ENCODE measurements at places on chromosomes 1 and 21.

GRCh38 chr1:155940482-155940992, 901 bp upstream of the RXFP4 start:
- no peak for DNase-seq

DNA sequence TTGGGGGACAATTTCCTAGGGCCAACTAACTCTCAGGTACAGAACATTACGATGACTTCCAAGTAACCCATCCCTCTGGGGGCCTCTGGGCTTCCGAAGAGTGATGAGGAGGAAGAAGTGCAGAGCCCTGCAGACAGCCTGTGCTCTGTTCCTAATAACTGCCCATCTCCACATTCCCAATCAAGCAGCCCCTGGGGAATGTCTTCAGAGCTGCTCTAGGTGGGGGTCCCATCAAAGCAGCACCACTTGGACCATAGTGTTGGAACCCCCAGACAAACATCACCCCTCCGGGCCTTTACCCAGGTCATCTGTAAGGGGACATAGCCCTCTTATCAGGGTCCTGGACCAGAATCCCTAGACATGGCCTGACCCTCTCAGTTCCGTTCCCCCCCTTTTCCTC, 357.3 kb downstream of the NPHP4 start:
- DNase-seq: no peak

- DNase-seq: no peak
These were observed 30.3 kb downstream of the PARK7 start for GRCh38 chr1:7991504-7992440.

DNA sequence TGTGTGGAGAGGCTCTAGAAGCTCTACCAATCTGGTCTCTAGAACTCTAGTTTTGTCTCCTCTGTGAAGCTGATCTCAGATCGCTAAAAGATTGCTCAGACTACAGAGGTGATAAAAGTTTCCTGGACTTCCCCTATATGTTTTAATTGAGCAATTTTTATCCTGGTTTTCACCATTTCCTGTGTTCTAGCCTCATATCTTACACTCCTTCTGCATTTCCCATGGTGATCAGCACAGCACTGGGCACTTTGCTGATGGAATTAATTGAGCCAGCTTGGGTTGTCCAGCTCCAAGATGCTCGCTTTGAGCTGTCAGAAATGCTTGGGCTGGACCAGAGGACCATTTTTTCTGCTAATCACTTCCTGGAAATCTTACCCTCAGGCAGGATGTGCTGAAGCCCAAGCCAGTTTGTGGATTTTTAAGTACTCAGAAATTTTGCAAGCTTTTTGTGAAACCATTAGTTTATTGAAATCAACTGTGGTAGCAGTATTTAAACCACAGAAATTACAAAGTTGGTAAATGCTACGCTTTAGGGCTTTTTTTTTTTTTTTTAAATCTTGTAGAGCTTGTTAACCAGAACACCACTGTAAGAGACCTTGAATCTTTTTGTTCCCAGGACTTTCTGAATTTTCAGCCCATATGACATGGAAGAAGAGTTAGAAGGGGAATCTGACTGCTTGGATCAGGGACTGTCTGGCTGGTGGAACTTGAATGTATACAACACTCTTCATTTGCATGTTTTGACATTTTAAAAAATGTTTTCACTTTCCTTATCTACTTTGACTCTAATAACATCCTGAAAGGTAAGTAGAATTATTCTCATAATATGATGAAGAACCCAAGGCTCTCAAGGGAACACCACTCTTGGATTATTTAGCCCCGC, 28.4 kb downstream of the CD48 start:
- no peak for DNase-seq

DNA sequence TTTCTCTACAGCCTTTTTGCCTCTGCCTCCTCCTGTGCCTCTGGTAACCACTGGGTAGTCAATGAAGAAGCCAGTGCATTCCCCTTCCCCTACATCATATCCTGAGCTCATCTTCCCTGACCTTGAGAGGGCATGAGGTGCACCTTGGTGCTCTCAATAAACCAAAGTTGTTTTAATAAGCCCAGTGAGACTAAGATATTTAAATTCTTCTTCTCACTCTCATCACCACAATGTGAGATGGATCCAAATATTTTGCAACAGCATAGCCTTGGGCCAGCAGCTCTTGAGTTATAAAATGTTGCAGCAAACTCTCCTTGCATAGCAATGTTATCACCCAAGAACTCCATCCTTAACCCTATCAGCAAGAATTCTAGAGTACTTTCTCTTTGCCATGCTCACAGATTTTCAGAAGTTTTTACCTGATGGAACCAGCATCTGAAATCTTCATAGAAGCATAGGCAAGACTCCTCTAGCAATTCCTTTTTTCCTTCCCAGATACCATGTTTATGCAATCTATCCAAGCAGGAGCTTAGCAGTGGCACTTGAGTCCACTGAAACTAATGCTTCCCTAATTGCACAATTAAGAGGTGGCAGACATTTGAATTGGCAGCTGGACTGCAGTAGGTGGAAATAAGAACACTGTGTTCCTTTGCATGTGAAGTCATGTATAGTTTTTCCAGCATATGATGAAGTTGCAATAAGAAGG, 36.8 kb downstream of the CDC7 start:
- DNase-seq: no peak

DNA sequence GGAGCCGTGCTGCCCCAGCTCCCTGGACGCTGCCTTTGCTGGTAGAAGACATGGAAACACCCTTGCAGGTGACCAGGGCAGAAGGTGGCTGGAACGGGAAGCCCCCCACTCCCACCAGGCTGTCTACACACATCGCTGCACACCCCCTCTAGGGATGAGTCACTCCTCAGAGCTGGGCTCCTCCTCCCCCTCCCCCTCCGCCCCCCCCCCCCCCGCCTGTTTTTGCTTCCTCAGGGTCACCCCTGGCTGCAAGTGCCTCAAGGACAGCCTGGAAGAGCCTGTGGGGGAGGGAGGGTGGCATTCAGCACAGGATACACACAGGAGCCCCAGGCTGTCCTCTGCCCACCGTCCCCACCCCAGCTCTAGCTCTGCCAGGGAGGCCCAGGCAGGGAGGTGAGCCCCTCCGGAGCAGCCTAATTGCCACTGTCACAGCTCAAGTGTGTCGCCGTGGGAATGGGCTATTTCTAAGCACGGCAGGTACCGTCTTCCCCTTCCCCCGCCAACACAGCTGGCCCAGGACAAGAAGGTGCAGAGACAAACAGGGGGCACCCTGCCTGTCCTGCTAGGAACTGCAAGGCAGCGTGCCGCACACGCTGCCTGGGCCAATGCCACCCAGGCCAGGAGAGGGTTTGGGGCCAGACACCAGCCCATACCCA, 2.5 kb downstream of the FNDC10 start:
- DNase-seq: no peak

DNA sequence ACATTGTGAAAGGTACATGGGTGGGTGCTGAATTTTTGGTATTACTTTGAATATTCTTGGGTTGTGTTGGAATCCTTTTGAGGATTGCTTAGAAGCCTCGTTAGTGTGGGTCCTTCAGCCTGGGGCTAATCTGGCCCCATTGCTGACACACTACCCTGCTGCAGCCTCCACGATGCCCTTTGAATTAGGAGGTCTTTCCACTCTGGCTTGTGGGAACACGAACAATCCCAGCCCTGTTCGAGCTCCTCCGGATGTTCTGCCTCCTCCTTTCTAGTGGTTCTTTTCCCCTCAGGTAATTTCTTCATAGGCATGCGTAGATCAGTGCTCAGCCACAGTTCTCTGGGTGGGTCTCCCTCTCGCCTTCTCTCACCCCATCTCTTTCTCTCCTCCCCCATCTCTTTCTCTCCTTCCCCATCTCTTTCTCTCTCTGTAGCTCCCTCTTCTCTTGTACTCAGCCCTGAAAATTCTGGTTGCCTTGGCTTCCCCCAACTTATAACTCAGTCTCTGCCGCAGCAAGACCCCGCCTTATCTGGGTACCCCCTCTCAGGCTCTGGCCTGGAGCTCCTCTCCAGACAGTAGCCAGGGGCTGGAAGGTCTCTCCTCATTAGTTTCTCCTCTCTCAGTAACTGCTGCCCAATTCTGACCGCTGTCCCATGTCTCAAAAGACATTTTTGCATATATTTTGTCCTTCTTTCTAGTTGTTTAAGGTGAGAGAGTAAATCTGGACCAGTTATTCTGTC, 46.0 kb upstream of the SLC19A1 start:
- no peak for DNase-seq

DNA sequence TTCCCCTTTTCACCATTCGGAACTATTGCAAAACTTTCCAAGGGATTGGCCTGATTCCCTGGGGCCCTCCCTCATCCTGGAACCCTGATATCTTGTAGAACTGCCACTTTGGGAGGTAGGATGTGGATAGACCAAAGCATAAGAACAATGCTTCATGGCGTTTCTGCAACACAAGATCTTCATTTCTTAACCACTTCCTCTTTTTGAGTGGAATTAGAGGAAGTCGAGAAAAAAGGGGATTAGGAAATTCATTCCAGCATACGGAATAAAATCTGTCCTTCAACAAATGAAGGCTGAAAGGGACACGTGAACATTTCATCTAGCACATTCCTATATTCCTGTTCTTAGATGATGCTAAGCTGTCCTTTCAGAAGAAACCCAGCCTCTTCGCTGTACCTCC, 149.3 kb downstream of the HUNK start:
- no peak for DNase-seq

DNA sequence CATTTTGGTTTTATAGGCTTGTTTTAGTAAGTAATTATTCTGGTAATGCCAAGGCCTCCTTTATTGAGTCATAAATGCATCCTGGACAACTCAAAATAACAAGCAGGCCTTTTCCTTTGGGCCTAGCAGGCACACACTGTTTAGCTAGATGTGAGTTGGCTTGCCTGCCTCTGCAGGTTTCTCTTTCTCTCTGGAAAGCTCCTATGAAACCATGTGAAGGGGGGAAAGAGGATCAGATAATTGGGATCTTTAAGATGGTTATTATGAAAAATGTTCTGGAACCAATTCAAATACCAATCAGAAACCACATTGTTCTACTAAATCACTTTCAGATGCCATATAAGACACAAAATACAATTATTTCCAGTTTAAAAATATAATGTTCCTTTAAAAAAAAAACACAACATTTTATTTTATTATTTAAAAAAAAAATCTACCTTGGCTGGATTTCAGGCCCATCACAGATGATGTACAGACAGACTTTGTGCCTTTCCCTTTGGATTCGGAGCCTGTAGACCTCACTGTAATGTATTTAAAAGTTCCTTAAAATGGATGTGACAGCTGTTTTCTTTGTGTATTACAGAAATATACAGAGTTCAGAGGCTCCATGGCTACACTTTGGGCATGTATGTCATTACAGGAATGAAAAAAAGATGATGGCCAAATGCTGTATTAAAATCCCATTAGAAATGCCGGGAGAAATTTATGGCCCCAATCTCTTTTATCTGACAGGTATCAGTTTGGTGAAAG, 80.2 kb downstream of the NTMT2 start:
- DNase-seq: no peak

DNA sequence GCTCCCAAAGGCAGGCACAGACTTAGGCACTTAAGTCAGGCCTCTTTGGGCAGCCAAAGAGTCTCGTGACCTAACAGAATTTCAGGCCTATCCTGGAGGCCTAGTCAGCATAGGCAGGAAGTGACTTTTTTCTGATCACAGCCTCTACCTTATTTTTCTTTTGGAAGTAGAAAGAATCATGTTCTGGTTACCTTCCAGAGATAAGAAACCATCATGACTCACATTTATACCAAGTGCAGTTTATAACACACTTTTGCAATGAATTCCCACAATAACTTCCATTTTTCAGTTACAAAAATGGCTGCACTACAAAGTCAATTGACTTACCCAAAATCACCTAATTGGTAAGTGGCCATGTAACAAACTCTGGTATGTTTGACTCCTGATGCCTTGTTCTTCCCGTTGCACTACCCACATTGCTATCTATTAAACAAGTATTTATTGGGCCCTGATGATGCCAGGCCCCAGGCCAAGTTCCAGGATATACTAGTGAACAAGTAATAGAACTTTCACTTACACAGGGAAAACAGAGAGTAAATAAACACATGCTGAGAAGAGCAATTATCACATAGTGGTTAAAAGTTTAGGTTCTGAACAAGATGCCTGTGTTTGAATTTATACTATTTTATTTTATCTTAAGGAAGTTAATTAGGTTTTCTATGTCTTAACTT, 74.3 kb downstream of the SH3GLB1 start:
- DNase-seq: no peak

GRCh38 chr1:84892705-84893618, at the start of gene LPAR3:
LPAR3 (minus strand) TSS chr1:84893206; CDS start chr1:84866120, 27,086 bp downstream.
- DNase-seq: peak; percentile 45
